ENCODE measurements at places on chromosomes 6 and 20. TPM values are rescaled to one million over a fixed set of nuclear protein-coding genes. Genes with fewer than 3 reads are reported as not detected.
A peak's percentile ranks its signal among the peaks of the same experiment; 100 is the strongest.

DNA sequence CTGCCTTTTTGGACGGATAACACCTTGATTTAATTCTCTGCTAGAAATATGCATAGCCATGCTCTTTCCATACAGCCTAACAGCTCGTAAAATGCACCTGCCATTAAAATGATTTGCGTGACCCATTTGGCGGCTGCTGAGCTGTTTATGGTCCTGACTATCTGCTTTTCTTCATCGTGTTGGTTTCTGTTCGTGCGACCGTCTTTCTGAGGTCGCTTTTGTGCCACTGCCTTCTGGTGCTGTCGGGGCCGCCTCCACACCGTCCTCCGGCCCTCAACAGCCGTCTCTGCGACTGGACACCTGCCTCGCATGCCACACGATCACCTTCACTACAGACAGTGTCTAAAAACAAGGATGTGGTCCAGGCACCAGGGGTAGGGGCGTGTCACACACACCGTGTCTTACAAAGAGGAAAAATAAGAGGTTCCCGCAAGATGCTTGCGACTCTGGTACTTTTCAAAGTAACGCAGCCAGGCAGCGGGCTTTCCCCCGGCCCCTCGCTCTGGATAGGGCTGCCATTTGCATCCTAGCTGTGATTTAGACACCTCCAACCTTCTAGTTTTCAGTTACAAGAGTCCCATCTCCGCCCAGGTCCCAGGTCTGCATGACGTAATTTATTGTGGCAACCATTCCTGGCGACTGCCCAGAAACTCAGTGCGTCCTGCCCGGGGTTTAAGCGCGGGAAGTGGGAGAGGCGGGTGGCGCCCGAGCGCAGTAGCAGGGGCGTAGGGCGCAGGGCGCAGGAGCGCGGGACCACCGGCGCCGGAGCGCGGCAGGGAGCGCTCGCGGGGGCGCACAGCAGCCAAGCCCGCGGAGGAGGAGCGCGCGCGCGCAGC, at the start of gene STMND1:
STMND1 (plus strand) TSS at position 629 of the 836 bp plus-strand sequence. CDS start 208 bp downstream, outside the sequence.
- DNase-seq, result peak; percentile 42

DNA sequence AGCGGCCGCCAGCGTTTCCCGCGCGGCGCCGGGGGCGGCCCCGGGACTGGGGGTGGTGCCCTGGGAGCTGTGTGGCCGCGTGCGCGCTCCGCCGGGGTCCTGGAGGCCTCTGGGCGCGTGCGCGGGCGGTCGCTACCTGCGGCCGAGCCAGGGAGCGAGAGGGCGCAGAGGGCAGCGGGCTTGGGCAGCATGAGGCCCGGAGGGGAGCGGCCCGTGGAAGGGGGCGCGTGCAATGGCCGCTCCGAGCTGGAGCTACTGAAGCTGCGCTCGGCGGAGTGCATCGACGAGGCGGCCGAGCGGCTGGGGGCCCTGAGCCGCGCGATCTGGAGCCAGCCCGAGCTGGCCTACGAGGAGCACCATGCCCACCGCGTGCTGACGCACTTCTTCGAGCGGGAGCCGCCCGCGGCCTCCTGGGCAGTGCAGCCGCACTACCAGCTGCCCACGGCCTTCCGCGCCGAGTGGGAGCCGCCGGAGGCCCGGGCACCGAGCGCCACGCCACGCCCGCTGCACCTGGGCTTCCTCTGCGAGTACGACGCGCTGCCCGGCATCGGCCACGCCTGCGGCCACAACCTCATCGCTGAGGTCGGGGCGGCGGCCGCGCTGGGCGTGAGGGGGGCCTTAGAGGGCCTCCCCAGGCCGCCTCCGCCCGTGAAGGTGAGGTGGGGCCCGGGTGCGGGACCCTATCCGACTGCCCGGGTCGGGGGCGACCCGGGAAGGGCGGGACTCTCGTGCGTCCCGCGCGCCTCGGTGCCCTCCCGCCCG, at the start of gene PM20D2:
PM20D2 (plus strand) TSS at position 100 of the 762 bp plus-strand sequence; CDS start at position 190, 90 bp downstream.
- DNase-seq, result peak; percentile 77

Gene SAMD3
- total RNA-seq, result 4.2 TPM

GRCh38 chr6:113763876-113764275, 93.3 kb upstream of the MARCKS start:
- DNase-seq, result no peak

GRCh38 chr6:25637960-25638434, 14.0 kb upstream of the SCGN start:
- no peak for DNase-seq

Gene SLC22A23
- 4.4 TPM for total RNA-seq

GRCh38 chr6:91366781-91367180, 779.9 kb upstream of the MAP3K7 start:
- DNase-seq, result no peak
